Motor neuron (in vitro differentiated cells): ENCODE measurements at places on chromosomes 12 and 14. TPM values are rescaled to one million over a fixed set of nuclear protein-coding genes. Genes with fewer than 3 reads are reported as not detected.
A peak's percentile ranks its signal among the peaks of the same experiment; 100 is the strongest.

DNA sequence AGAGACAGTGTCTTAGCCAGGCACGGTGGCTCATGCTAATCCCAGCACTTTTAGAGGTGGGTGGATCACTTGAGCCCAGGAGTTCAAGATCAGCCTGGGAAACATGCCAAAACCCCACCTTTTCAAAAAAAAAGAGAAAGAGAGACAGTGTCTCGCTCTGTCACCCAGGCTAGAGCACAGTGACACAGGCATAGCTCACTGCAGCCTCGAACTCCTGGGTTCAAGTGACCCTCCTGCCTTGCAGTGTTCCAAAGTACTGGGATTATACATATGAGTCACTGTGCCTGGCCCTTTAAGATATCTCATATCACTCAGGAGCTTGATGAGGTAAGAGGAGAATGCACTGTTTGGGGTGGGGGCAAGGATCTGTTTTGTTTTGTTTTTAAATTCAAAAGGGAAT lies 48.1 kb upstream of the LTBP2 start:
- no peak for ATAC-seq

DNA sequence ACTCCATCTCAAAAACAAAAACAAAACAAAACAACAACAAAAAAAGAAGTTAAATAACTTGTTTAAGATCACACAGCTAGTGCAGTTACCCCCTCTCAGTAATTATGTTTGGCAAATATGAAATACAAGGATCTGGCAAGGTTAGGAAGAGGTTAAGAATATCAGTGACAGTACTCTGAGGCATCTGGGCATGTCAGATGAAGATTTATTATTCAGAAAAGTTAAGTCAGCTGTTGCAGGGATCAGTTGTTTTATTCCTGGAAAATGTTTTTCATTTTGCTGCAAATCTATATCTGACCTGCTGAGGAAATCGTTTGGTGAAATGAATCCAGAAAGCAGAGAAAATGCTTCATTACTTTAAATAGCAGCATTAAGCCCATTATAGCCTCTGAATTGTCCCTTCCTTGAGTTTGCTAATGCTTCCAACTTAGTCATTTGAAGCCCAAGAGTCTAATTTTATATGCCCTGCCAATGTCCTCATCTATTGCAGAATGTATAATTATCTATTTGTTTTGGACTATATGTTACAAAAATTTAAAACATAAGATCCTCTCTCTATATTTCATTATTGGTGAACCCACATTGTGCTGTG lies 8.1 kb downstream of the GPX2 start:
- ATAC-seq: no peak

GRCh38 chr12:51217133-51217967 lies 512 bp downstream of the POU6F1 start:
- ATAC-seq: peak; percentile 80

DNA sequence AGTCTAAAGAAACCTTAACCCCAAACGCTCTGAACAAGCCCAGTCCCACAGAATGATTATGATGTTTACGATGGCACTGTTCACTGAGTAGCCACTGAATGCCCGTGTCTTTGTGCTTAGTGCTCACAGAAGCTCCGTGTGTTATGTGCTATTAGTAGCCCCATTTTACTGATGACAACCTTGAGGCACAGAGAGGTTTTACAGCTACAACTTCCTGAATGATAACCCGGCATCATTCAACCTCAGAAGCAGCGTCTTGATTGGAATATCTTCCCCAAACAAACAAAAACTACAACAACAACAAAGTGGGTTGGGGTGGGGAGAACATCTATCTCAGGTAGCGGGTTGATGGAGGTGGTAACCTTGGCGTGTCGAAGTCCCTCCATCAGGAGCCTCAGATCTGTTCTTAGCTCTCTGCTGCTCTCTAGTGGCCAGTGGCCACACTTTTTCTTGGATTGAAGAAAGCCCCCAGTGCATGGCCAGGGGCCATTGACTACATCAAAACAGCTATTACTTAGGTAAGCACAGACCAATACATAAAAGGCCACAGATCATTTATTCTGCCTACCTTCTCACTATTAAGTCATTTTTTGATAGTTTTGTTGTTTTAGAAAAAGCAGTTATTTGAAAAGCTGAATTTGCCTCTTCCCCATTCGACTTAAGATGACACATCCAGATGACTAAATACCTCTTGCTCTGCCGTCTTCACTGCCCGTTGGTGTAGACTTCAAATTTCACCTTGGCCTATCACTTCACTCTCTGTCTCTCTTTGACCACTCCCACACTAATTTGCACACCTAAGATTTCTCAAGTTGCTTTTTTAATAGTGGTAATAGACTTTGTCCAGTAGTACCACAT lies 376.9 kb downstream of the GALC start:
- peak; percentile 62 for ATAC-seq

DNA sequence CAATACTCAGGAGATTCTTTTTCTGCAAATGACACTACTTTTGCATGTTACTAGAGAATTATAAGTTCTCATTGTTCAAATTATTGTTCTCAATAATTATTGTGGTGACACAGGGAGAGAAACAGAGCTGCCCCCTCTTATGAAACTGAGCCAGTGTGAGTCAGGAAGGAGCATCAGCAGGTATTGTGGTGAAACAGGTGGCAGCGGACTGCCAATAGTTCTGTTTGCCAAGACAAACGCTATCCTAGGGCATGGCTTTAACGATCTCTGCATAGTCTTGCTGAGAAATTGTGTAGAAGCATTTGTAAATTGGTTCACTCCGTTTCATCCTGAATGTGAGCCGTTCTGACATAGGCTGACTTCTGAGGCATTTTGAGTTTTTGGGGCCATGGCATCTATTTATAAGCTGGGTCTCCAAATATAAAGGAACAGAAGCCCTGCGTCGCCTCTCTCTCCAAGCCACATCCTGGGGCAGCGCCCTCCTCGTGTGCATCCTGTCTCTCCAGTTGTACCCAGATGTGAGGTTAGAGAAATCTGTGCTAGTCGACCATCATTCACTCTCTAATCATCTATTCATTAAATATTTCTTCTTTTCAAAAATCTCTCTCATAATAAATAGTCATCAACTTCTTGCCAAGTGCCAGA lies 15.8 kb upstream of the PPP4R4 start:
- ATAC-seq: no peak

GRCh38 chr12:99053616-99054362 lies 408.7 kb downstream of the APAF1 start:
- ATAC-seq: no peak

- no peak for ATAC-seq
Observed at GRCh38 chr14:97706819-97707218, 909.6 kb downstream of the VRK1 start.

DNA sequence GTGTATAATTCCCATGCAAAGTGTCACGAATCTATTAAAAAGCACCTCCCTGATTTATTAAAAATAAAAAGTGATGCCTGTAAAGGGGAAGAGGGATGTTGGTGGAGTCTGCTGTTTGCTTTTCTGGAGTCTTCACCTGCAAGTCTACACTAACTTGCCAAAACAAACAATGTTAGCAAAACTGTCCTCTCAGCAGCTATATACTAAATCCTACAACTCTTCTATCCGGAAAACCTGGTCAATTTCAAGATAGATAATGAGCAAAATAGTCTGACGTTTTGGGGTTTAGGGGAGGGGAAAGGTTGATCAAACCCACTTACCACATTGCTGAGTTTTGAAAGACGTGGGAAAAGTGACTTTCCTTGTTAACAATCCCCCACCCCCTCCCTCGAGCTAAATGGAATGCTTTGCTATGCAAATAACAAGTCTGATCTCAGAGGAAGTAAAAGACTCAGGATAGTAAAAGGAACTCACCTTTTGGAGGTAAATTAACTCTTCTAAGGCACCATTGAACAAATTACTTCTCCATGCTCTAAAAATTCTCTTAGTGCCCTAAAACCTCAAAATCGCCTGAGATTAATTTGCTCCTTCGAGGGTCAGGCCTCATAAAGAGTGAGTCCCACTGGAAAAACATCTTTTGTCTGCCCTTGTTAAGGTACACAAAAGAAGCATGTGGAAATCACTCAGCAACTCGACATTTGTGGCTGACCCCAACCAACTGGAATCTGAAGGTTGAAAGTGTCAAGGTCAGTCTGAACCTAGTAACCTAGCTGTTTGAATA lies 13.5 kb downstream of the BMP4 start:
- ATAC-seq: no peak

The GOLGA3 gene
- total RNA-seq: 44.8 and 50.6 TPM in 2 replicates

The POTEG gene
- total RNA-seq: not detected in 2 replicates

The CELA1 gene
- not detected in 2 replicates for total RNA-seq

The SOX5 gene
- total RNA-seq: 9.6 and 12.8 TPM in 2 replicates
